Stromal cell of bone marrow (primary cell): ENCODE measurements at places on chromosomes 2 and 18.

DNA sequence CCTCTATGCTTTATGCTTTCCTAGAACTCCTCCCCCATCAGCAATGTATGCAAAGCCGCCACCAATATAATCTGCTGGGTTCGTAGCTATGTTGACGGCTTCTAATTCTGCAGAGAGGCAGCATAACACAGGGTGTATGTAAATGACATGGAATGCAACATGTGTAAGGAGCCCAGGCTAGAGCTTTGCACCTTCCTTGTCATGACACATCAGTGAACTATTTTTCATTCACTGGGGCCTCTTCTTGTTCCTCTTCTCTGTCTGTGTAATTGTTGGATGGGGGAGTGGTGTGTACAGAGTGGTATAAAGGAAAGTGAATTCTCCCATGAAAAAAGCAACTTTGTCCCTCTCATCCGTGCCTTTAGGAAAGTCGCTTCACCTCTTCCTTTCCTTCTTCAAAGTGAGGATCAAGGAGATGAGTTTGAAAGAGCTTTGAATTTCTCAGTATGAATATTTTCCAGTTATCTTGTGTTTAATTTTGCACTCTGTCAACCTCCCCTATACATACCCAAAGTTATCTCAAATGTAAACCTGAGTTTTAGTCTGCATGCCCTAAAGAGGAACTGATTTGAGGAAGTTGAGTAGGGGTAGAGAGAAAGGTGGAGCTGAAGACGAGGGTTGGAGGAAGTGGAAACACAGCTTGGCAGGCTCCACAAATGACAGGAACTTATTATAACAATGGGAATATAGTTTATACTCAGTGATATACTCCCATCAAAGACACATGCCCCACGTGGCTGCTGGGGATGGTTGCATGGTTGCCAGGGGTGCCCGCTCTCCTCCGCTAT is 74.9 kb upstream of the ARL4C start:
- DNase-seq = no peak

GRCh38 chr2:174829550-174829949 is 65.3 kb upstream of the CHRNA1 start:
- no peak for DNase-seq

GRCh38 chr2:220949466-220949865 is 622.6 kb downstream of the EPHA4 start:
- DNase-seq = no peak

DNA sequence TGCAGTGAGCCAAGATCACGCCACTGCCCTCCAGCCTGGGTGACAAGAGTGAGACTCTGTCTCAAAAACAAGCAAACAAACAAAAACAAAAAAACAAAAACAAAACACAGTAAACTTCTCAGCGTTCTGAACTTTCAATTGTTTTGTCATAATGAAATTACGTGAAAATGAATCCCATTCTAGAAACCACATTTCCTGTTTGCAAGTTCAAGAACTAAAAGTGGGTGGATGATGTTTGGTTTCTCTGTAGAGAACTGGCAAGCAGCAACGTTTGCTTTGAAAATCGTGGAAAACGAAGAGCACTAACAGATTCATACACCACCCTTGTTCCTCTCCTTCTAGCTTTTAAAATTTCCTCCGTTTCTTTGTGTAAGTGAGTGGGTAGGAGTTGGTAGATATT is 226.1 kb upstream of the LYPD1 start:
- DNase-seq = no peak

DNA sequence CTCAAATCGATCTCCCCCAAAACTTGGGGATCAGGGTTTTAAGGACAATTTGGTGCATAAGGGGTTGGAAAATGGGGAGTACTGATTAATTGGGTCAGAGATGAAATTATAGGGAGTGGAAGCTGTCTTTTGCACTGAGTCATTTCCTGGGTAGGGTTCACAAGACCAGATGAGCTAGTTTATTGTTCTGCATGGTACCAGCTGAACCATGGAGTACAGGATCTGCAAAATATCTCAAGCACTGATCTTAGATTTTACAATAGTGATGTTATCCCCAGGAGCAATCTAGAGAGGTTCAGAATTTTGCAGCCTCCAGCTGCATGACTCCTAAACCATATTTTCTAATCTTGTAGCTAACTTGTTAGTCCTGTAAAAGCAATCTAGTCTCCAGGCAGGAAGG is 73.1 kb downstream of the CPO start:
- no peak for DNase-seq

- no peak for DNase-seq
These were observed 91.5 kb downstream of the ALK start for GRCh38 chr2:29829841-29830240.
